ENCODE measurements at places on chromosomes 16 and 17.

DNA sequence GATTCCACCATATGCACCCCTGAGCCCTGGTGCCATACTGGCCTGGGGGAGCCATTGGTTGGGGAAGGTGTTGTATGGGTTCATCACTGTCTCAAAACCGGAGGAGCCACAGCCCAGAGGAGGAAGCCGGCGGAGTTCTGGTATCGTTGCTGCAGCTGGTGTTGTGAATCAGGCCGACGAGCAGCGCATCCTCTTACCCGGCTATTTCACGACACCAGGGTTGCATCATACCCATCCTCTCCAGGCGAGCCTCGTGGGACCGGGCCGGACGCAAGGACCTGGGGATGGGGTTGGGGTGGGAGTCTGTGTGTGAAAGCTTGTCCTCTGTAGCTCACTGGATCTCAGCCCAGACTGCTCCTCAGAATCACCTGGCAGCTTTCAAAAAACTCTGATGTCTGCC is 6.6 kb upstream of the SLC12A3 start:
- DNase-seq = no peak

GRCh38 chr16:47392081-47392480 is 68.8 kb downstream of the ITFG1 start:
- no peak for DNase-seq

DNA sequence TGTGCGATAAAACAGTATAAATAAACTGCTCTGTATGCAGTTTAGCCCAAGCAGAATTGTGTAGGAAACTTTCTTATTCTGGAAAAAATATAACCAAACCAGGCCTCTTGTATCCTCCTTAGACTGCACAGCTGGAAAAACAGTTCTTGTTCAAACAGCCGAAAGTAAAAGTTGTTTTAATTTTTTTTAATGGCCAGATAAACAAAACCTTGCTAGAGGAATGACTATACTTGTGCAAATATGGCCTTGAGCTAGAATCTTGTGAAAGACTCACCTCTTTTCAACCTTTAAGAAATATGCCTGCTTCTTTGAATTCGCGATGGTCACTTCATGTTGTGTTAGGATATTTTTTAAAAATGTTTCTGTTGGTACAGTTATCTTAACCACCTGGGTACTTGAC is 114.5 kb upstream of the MAF start:
- no peak for DNase-seq

- no peak for DNase-seq
Observed at GRCh38 chr17:4530799-4531730, 24.1 kb downstream of the MYBBP1A start.

DNA sequence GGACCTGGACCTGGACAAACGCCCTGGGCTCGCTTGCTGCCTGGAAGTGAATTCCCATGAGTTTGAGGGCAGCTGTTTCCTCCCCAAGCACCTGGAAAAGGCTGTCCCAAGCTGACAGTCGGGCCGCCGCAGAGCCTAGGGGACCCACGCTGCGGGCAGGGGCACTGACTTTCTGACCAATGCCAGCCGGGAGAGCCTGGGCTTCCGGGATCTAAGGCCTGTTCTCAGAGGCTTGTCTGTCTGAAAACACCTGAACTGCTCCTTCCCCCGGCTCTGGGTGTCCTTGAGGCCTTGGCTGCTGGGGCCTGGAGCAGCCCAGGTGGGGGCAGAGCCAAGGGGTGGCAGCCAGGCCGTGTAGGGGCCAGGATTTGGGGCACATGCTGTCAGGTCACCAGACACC is 72.6 kb downstream of the LMF1 start:
- DNase-seq = no peak

DNA sequence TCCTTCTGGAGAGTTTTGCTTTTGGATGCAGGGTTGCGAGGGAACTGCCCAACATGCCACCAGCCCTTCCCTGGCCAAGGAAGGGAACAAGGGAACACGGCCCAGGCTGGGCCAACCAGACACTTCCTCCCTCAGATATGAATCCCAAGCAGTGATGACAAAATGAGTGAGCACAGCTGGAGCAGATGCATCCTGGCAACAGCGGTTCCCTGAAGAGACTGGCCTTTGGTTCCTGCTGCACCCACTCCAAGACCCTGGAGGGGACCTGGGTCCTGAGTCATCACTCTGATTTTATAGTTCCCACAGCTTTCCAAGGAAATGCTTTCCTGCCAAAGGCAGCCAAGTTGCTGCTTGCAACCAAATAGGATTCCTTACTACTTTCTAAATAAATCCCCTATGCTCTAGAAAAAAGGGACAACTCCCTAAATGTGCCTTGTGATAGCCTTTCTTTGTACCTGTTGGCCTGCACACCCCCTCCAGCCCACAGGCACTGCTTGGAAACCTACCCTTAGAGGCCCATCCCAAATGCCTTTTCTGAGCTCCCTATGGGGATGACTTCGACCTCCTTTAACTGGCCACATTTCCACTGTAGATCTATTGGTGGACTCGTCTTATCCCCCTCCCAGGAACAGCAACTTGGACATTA is 5.3 kb downstream of the ST3GAL2 start:
- DNase-seq = no peak

DNA sequence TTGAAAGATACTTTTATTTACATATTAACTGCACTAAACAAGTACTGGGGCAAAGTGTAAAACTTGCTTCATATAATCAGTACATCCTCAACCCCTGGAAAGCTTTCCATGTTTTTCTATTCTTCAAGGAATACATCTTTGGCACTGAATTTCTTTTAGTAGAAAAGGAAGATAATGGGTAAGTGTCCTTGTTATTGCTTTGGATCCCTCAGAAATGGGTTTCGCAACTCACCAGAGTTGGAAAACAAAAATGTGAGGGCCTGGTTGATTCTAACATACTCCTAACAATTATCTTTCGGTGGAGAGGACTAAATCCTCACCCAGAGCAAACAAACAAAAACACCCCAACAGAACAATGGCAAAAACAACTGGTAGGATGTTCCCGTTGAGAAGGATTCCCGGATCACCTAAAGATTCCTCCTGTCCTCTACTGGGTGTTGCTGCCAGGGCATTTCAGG is 120.4 kb downstream of the PARN start:
- no peak for DNase-seq

- no peak for DNase-seq
Observed at GRCh38 chr16:7025616-7026190, 306.9 kb upstream of the RBFOX1 start.

DNA sequence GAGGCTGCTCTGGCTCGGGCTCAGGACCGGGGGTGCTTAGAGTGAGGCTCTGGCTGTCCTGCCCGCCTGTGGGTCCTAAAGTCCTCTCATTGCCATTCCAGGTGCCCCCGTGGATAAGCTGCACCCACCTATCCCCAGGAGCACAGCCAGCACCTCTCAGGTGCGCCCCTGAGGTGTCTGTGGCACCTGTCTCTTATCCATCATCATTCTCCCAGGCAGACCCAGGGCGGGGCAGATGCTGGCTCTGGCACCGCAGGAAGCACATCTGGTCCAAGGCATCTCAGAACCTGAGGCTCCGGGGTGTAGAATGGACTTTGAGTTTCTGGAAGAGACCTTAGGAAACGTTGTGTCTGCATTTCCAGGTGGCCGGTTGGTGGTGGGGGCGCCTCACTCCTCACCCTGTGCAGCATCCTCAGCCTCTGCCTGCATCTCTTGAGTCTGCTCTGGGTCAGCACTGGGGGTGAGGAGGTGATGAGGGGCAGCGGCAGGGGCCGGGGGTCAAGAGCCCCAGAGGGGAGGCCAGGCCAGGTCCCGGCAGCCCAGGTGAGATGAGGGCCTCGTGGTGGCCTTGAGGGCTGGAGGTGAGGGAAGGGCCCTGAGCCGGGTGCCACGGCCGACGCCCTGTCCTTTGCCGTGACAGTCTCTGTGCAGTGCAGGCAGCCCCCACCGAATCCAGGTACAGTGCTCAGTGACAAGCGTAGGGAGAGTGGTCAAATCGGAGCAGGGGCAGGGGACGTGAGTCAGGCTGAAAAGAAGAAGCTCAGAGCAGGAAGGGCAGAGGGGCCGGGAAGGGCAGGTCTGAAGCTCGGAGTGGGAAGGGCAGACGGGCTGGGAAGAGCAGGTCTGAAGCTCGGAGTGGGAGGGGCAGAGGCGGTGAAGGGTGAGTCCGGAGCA is 173.5 kb downstream of the NPIPB11 start:
- no peak for DNase-seq

GRCh38 chr16:74607310-74607961 is 522 bp upstream of the GLG1 start:
- DNase-seq = no peak

DNA sequence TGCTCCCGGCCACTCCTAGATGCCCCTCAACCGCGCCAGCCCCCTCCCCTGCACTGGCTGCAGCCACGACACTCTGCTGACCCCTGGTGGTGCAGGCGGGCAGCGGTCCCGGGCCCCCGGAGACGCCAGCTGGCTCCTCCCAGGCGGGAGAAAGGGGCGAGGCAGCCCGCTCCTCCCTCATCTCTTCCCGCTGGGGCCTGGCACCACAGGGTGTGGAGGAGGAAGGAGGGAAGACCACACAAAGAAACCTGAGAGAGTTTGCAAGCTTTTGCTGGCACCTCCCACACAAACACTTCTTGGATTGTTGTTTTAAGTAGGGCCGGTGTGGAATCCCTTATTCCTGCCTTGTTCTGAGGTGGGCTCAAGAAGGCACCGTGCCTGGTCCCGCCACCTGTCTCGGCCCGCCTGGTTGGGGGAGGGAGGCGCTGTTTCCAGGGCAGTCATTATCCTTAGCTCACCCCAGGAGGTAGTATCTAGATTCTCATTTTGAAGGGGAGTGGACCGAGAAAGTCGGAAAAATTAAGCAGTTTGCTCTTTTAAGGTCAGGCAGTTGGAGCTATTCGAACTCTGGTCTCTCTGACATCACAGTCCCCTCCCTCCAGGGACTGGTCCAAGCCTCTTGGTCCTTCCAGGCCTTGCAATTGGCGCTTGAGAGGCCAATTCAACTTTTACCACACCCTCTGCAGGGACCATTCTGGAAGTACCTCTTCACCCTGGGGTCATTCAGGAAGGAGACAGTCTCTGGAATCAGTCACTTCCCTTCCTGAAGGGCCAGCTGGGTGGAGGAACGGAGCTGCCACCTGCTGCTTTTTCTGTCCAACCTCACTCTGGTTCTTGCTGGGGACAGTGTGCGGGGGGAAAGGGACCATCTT is 959 bp upstream of the ANKRD13B start:
- DNase-seq = peak; percentile 65

DNA sequence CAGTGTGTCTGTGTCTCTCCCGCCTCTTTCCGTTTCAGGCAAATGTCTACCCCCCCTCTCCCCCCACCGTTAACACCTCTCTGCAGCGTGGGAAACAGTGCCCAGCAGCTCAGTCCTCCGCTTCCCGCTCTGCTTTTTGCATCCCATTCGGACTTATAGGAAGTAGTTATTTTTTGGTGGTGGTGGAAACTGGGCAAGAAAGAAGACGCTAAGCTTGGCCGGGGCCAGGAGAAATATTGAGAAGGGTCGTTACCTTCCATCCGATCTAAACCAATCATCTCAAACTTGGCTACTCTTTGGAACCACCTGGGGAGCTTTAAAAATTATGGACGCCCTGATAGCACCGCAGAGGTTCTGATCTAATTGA is 499 bp upstream of the HLF start:
- no peak for DNase-seq

DNA sequence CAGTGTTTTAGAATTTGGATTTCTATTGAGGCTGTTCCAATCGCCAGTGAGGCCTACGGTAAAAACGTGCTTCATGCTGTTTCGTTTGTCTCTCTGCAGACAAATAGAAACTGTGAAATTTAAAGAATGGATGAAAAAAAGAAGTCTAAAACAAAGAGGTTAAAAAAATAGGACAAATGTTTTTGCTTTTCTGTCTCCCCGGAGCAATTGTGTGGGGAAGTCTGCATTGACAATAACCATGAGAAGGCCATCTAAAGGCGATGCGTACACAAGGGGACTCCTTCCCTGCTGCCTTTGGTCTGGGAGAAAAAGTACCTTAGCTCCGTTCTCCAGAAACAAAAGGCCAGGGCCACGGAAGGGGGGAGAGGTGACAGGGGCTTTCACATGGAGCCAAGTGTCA is 4.6 kb upstream of the ZFHX3 start:
- no peak for DNase-seq

DNA sequence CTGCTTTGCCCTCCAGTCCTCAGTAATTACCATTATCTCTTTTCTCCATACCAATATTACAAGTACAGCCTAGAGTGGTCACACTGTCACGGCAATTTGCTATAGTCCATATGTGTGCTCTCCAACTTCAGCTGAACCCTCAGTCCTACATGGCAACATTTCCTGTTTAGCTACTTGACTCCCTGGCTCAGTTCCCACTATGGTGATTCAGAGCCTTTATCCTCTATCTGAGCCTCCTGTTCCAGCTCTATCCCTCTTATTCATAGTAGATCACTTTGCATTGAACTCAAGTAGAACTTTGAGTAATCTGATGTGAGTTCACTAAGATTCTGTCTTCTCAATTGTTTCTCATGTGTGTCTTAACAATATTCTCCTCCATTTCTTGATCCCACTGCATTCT is 43.7 kb upstream of the GOSR1 start:
- DNase-seq = no peak

DNA sequence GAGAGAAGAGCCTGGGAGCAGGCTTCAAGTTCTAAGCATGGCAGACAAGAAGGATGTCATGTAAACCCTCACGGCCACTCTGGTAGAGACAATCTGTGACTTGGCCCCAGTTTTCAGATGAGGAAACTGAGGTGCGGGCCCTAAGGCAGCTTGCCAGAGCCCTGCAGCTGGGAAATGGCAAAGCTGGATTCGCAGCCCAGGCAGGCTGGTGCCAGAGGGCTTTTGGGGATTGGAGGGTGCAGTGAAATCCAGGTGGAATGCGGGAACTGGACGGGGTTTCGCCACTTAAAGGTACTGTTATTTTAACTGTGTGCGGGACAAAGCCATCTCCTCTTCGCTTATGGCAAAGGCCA is 477 bp upstream of the OSGIN1 start:
- DNase-seq = no peak

DNA sequence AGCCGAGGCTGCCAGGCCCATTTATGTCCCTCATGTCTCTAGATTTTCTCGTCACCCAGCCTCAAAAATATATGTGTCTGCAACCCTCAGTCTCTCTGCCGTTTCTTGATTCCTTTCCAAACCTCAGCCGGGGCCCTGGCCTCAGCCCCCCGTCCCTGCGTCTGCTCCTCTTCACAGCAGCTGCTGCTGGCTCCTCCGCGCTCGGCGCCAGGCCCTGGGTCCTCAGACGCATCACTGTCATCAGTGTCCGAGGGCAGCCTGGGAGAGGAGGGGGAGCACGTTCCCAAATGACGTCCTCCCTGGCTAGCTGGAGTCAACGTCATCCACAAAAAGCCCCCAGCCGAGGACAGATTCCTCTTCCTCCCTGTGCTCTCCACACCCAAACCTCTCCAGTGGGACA is 2.3 kb downstream of the TSR3 start:
- DNase-seq = no peak

Data from activated CD4-positive, alpha-beta T cell treated with anti-CD3 and anti-CD28 coated beads, Interleukin-2, amount 50 U/mL, for 4 hours (primary cell).